Islet precursor cell (in vitro differentiated cells): ENCODE measurements at places on chromosomes 12 and 14.
A peak's percentile ranks its signal among the peaks of the same experiment; 100 is the strongest.

DNA sequence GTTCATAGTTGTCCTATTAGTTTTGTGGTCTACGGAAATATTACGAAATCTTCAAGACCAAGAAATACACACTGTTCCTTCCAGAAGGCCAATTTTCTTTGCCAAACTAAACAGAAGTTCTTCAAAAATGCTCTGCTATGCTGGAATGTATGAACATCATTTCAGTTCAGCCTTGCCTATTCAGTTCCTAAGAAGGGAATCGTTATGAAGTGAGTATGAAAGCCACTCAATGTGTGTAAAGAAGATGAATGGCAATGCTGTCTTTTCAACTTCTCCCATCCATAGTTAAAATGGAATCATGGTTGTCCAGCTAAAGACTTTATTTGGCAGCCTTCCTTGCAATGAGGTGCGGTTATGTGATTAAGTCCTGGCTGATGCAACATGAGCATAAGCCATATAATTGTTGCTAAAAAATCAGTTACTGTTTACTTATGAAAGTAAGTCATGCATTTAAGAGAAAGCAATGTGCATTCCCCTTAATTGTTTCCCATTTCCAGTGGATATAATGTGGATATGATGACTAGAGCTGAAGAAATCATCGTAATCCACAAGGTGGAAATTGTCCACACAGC is 73.8 kb upstream of the PTPRR start:
- DNase-seq, result no peak

GRCh38 chr12:111412007-111412829 is 6.5 kb downstream of the SH2B3 start:
- no peak for DNase-seq

DNA sequence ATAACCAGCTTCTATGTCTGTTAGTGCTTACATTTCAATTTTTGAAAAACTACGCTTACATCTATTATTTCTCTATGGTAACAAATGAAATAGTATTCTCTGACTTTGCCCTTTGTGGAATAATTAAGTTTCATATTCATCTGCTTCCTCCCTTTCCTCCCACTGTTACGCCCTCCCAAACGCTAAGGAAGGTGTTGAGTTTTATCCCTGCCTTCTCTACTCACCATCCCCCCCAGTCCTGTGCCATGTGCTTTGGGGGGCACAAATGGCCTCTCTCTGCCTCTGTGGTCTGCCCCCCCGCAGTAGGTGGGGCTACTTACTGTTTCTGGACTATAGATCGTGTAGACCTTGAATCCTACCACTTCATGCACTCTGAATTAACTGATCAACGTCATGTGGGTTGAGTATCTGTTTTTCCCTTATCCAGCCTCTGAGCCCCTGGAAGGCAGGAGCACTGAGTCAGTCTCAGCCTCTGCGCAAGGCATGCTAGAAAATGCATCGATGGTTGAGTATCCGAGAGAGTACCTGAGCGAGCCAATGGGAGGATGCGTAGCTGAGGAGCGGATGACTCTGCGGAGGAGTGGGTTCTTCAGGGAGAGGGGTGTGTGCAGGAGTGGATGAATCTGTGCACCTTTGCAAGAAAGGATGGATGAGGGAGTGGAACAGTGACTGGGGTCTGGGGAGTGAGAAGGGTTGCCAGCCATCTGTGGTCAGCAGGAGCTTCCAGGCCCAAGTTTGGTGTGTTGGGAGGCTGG is 114.5 kb upstream of the RTL1 start:
- peak; percentile 30 for DNase-seq

DNA sequence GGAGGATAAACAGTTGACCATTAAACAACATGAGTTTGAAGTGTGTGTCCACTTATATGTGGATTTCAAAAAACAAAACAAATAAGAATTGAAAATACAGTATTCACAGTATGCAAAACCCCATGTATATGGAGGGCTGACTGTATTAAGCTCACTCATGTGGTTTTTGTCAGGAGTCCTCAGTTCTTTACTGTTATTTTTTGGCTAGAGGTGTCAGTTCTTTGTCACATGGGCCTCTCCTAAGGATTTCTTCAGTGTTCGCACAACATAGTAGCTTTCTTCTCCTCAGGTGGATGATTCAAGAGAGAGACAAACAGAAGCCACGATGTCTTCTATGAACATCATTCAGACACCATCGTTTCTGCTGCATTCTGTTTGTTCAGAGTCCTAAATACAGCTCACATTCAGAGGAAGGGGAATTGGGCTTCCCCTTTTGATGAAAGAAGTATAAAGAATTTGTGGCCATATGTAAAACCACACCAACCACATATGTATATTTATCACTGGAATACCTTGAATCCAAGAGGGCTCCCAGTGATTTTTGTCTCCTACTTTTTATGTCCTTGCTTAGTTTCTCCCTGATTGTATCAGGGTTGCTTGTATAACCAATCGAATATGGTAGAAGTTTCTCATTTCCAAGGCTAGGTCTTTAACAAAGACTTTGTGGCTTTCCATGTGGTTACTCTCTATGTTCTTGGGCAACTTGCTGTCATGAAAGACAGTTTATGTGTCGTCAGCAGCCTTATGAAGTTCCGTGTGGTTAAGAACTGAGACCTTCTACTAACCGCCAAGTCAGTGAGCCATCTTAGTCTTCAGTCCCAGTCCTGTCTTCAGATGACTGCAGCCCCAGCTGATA is 18.9 kb downstream of the MNAT1 start:
- no peak for DNase-seq

DNA sequence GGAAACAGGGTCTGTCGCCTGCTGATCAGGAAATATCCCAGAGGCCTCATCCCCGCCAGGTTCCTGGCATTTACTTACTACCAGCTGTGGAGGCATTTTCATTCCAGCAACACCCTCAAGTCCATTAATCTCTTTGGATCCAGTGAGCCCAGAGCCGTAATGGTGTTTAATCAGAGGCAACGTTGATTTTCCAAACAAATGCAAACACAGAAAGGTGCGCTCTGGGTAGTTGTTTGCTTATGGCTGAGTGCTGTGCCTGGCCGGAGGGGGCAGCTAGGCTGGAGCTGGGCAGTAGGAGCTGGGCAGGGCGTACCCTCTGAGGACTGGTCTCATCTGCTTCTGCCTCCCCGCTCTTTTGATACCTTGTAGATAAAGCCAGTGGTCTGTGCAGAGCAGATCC is 110.6 kb downstream of the ADCK1 start:
- DNase-seq, result no peak

GRCh38 chr12:7396418-7396817 is 47.5 kb downstream of the CD163L1 start:
- DNase-seq, result no peak

DNA sequence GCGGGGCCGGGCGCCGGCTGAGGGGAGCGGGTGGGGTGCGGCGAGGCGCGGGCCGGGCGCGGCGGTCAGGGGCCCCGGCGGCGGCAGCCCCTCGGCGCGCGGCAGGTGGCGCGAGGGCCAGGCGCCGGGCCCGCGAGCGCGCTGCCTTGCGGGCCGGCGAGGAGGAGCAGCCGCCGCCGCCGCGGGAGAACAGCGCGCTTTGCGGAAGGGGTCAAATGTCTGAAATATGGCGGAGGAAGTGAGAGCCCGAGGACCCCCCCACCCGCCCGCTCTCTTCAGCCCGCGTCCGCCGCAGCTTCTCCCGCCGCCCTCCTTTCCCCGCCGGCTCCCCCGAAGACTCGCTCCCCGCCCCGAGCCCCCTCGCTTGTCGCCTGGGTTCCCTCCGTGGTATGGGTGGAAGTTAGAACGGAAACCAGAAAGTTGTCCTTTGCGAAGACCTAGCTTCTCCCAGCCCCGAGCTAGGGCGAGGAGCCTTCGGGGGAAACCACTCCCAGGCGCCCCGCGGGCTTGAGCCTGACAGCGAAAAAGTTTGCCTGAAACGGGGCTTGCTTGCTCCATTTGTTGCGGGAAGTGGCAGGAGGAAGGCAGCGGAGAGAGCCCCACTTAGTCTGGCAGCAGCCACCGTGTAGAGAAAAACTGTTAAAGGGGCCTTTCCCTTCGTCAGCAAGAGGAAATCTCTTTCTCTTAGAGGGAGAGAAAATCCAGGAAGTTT is 551 bp downstream of the RAP1B start:
- peak; percentile 74 for DNase-seq

- DNase-seq, result peak; percentile 84
These were observed 30.6 kb upstream of the FBXO34 start for GRCh38 chr14:55240526-55241178.

DNA sequence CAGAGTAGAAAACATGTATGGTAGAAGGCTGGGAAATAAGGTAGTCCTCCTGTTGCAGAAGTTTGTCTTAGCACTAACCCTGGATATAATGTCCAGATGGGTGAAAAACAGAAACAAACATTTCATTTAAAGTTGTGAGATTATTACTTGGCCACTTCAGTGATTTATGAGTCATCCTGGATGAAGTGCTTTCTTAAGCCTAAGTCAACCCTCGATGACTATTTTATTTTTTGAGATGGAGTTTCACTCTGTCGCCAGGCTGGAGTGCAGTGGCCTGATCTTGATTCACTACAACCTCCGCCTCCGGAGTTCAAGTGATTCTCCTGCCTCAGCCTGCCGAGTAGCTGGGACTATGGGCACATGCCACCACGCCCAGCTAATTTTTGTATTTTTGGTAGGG is 10.2 kb downstream of the DLST start:
- no peak for DNase-seq

GRCh38 chr12:55933799-55934742 is 3.1 kb downstream of the DGKA start:
- no peak for DNase-seq

GRCh38 chr12:19710811-19711793 is 271.8 kb downstream of the AEBP2 start:
- no peak for DNase-seq

- DNase-seq, result no peak
These were observed 17.2 kb downstream of the WSCD2 start for GRCh38 chr12:108146035-108146893.

DNA sequence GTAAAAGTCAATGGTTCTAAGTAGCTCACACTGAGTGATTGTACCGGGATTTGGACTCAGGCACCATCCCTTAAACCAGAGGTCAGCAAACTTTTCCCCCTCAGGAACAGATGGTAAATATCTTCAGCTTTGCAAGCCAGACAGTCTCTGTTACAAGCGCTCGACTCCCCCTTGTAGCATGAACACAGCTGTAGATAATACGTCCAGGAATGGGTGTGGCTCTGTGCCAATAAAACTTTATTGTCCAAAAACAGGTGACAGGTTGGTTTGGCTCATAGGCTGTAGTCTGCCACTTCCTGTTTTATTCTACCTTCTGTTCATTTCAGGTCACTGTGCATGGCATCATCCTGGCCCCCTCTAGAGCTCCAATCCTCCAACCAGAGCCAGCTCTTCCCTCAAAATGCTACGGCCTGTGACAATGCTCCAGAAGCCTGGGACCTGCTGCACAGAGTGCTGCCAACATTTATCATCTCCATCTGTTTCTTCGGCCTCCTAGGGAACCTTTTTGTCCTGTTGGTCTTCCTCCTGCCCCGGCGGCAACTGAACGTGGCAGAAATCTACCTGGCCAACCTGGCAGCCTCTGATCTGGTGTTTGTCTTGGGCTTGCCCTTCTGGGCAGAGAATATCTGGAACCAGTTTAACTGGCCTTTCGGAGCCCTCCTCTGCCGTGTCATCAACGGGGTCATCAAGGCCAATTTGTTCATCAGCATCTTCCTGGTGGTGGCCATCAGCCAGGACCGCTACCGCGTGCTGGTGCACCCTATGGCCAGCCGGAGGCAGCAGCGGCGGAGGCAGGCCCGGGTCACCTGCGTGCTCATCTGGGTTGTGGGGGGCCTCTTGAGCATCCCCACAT is 7.6 kb downstream of the BDKRB1 start:
- peak; percentile 38 for DNase-seq

DNA sequence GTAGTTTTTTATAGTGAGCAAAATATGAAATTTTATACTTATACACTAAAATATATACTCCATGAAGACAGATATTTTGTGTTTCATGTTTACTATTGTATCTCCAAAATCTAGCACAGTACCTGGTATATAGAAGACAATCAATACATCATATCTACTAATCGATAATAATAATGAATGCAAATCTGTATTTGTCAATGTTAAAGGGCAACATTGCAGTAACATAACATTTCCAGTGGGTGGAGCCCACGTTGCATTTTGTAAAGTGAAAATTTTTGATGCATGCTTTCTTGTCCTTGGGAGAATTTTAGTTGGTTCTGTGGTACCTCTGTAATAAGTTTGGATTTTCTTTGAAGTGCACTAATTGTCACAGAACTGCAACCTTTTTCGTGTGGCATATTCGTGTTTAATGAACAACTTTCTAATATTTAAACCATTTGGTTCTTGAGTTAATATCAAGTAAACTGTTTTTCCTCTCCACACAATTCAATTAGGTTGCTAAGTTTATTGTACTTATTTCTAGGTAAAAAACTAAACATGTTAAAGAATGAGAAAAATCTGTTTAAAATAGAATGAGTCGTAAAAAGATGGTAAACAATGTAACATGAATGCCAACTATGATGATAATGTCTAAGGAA is 47.4 kb downstream of the AVPR1A start:
- no peak for DNase-seq

- DNase-seq, result no peak
These were observed 313.5 kb downstream of the KCNC2 start for GRCh38 chr12:74896186-74896585.

DNA sequence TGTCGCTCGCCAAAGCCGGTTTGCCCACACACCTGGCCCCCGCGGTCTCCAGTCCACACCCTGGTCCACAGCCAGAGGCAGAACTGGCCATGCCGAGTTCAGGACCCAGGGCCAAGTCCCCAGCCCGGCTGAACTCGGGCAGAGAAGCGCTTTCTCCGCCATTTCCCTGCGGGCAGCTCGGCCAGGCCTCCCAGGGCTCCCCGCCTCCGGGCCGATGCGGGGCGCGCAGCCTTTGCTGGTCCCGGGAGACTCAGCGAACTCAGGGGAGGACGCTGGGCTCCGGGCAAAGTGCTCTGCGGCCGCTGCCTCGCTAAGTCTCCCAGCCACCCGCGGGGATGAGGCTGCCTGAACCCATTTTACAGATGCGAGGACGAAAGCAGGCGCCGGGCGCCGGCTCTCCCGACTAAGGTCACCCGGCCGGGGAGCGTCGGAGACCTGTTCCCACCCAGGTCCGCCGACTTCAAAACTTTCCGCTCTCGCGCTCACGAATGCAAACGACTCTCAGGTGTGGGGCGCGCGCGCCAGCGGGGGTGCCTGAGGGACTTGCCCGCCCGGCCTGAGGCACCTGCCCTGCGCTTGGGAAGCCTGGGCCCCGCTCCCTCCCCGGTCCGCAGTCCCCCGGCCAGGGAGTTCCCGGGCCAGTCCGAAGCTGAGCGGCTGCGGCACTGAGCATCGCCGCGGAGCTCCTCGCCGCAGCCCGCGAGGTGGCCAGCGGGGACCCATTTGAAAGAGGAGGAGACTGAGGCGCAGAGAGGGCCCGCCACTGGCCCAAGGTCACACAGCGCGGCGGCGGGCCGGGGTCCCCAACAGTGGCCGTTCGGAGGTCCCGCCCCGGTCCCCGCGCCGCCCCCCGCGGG is 627 bp downstream of the TESC start:
- DNase-seq, result peak; percentile 64
